ENCODE measurements at places on chromosomes 16 and 17.
A peak's percentile ranks its signal among the peaks of the same experiment; 100 is the strongest.

- peak; percentile 70 for DNase-seq
Measured at GRCh38 chr17:55264645-55265298, at the start of gene HLF. HLF (plus strand) TSS chr17:55264960; CDS start chr17:55265485, 525 bp downstream.

- no peak for DNase-seq
Measured at GRCh38 chr16:55552621-55553020, 13.9 kb upstream of the CAPNS2 start.

DNA sequence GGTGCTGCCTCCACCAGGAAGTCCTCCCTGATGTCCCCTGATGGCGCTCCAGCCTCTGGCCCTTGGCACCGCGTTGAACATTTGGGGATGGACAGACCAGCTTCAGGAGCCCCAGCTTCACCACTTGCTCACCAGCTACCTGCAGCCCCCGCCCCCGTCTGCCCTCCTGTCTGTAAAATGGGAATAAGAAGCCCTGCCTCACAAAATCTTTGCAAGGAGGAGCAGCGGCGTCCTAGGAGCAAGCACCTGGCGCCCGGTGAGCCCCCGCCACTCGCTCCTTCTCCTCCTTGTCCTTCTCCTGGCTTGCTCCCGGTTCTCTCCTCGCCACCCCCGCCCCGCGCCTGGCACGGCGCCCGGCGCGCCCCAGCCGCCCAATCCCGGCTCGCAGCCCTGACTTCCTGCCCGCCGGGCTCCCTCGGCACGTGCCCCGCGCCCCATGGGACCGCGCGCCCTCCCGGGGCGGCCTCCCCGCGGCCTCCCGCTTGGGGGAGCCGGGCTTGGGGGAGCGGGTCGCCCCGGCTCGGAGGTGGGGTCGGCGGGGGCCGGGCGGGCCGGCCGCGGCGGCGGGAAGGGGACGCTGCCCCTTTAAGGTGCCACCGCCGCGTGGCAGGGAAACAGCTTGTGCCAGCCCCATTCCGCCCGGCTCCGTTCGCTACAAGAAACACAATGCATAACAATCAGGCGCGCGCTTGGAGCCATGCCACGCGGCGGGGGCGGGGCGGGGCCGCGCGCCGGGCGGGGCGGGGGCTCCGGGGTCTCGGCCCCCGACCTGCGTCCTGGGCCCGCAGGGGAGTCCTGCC lies 9.1 kb upstream of the PPP1R1B start:
- no peak for DNase-seq

GRCh38 chr17:43907998-43908721 lies 824 bp upstream of the MPP2 start:
- peak; percentile 36 for DNase-seq

GRCh38 chr16:68760671-68761275 lies 23.7 kb downstream of the CDH1 start:
- DNase-seq = peak; percentile 24

GRCh38 chr16:88503374-88503770 lies 50.3 kb downstream of the ZFPM1 start:
- DNase-seq = no peak

- no peak for DNase-seq
Measured at GRCh38 chr16:23920899-23921298, 85.1 kb downstream of the PRKCB start.

- no peak for DNase-seq
Measured at GRCh38 chr17:66494023-66494803, 191.8 kb downstream of the PRKCA start.

DNA sequence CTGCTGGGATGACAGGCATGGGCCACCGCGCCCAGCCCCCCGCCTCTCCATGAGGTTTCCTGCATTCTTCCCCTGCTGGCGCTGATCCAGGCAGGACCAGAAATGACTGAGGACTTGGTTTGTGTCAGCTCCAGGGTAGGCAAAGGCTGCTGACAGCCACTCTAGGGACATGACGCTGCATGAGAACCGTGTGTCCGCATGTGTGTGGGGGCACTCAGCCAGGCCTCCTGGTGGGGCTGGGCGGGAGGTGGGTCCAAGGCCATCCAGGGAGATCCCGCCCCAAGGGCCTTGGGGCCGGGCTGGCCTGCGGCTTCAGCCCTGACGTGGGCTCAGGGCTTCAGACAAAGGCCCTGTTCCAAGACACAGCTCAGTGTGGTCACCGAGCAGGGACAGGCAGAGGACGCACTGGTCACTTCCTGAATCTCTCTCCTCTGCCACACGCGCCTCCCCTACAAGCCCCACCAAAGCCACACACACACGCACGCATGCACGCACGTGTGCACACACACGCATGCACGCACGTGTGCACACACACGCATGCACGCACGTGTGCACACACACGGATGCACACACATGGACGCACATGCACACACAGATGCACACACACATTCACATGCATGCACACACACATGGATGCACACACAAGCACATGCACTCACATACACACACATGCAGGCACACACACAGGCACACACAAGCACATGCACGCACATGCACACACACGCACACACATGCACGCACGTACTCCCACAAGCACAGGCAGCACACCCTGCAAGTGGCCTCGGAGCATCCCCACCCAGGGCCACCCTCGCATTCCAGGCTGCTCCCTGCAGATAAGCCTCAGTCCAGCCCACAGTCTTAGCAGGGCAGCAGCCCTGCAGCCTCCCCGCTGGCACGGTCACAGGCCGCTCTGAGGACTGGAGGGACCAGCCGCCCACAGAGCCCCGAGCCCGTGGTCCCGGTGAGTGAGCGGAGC lies 5.3 kb upstream of the TMEM204 start:
- DNase-seq = no peak

DNA sequence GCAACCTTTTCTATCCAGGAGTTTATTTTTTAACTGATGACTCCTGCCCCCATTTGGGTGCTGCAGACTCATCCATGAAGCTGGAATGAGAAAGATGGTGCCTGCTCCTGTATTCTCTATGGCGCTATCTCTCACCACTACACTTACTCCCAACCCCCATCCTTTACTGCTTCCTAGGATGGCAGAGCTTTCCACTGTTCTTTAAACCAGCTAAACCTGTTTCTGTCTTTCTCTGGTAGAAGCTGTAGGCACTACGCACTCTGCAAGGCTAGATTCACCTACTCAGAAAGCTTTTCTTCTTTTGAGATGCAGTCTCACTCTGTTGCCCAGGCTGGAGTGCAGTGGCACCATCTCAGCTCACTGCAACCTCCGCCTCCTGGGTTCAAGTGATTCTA lies 47.0 kb downstream of the ADAMTS18 start:
- no peak for DNase-seq

DNA sequence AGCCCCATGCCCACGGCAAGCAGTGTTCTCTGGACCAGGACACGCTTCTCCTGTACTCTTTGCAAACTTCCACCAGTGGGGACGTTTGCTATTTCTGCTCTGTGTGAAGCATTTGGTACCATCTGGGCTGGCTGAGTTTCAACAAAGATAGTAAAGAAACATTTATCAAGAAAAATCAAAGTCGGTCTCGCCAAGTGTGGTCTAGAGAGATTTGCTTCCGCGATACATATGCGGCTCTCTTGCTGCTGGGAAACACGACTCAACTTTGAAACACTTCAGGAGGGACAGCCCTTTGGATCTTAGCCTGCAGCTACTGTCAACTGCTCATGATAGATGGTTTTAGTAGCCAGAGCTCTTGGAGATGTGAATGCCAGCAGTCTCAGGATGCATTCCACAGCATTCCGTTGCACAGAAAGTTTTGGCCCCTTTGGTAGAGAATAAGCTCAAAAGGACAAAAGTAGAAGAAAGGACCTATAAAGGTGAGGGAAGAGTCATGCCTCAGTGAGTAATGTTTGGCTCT lies 168.2 kb upstream of the CACNG3 start:
- DNase-seq = no peak

- no peak for DNase-seq
Measured at GRCh38 chr17:67574658-67575293, 143.0 kb upstream of the NOL11 start.

GRCh38 chr16:81846105-81846504 lies 67.0 kb downstream of the PLCG2 start:
- DNase-seq = no peak

GRCh38 chr17:77727037-77727615 lies 231.4 kb upstream of the TNRC6C start:
- DNase-seq = no peak

DNA sequence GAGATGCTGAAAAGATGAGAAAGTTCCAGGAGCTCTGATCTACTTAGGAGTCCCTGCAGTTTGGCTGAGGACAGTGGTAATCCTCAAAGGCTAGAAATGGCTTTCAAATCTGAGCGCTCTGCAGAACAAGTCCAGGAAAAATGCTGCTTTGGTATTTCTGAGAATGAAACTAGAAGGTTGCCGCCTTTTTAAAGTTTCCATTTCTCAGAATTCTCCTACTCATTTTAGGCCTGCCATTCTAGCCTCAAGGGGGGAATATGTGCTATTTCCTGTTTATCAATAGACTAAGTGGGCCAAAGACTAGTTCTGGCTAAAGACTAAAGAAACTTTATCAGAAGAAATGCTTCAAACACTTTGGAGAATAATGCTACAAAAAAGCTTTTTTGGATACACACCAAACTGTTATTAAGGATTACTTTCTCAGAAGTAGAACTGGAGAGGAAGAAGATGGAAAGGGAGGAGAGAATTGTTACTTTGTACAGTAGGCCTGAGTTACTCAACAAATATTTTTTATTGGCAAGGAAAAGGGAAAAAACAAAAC lies at the start of gene SLFN12L:
SLFN12L (minus strand) TSS at position 78 of the 541 bp plus-strand sequence. CDS start 15,314 bp downstream, outside the sequence.
- peak; percentile 53 for DNase-seq

DNA sequence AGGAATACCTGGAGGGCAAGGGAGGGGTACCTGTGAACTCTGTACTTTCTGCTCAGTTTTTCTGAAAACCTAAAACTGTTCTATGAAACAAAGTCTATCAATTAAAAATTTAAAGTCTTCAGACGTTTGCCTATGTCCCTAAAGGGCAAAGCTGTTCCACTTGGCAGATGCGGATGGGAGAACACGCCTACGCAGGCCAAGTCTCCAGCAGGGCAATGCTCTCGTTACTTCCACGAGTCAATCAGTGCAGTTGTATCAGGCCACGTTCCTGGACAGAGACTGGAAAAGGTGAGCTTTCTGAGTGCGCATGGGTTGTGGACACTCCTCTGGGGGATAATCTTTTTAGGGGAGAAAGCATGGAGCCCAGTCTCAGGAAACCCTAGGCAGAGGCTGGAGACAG lies 86.6 kb downstream of the NXN start:
- DNase-seq = no peak

DNA sequence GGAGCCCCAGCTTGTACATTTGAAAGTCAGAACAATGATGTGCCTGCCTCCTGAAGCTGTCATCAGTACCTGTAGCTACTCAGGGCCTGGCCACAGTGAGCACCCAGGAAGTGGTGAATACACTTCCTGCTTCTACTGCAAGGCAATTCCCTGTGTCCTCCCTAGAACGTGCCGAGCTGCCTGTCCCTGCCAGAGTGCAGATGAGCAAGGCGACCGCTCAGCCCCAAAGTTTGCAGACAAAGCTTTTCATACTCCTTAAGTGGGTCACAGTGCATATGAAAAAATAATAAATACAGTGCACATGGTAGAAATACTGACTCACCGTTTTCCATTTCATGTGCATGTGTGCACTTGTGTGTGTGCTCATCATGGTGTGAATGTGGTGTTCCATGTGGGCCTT lies 77.3 kb downstream of the MPRIP start:
- DNase-seq = peak; percentile 53

- DNase-seq = peak; percentile 12
Measured at GRCh38 chr17:12789481-12790248, at the start of gene ARHGAP44. ARHGAP44 (plus strand) TSS chr17:12789498; CDS start chr17:12789839, 341 bp downstream.

DNA sequence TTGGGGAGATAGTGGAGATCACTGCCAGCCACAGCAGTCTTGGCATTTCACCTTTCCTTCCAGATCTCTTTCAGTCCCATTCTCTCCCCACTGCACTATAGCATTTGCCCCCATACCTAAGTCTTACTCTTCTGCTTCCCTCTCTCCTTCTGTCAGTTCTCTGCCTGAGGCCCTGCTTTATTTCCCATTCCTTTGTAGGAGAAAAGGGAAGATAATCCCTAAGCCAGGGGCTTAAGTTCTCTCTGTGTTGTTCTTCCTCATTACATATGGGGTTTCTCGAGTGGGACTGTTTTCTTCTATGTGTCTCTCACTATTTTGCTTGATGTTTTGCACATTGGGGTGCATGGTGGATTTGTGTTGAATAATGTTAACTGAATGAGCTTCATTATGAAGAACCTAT lies 6.4 kb downstream of the KDM6B start:
- DNase-seq = no peak

DNA sequence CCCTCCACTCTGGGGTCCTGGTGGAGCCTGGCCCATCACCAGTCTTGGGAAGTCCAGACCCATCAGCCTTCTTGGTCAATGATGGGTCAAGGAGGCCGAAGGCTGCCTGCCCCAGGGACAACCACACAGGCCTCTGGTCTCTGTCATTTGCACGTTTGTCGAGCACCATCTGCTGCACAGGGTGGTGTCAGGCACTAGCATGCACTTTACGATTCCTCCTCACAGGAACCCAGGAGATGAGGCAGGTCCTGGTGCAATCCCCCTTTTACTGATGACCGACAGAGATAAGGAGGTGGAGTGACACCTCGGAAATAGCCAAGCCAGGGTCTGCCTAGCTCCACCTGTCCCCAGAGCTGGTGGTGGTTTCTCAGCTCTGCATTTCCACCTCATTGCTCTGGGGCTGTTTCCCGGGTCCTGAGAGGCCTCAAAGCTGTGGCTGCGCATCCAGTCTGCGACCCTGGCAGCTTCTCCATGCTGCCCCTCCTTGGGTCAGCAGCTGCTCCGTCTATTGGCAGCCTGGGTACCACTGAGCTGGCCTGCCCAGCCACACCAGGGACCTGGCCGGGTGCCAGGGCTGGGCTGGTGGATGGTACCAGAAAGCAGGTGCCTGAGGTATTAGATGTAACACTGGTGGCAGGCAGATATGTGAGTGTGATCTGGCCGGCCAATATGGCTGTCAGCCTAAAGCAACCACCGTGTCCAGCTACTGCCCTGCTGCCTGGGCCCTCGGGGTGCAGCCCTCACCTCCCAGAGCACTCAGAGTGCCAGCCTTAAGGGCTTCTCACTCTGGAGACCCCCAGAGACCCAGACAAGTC lies 10.0 kb downstream of the MMP15 start:
- DNase-seq = no peak

DNA sequence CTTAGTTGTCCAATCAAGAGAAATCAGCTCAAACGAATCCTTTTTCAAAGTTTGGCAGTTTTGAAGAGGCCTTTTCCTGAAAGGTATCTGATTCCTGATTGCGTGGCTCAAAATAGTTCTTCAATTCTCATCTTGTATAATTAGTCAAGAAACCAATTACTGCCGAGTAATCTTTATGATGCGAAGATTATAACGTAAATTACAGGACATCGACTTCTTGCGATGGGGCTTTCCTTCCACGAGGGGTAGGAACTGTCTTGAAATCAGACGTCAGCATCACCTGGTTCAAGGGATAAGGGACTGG lies 644 bp upstream of the ARL2BP start:
- DNase-seq = no peak

GRCh38 chr17:9220398-9221146 lies 199.3 kb downstream of the NTN1 start:
- DNase-seq = no peak

DNA sequence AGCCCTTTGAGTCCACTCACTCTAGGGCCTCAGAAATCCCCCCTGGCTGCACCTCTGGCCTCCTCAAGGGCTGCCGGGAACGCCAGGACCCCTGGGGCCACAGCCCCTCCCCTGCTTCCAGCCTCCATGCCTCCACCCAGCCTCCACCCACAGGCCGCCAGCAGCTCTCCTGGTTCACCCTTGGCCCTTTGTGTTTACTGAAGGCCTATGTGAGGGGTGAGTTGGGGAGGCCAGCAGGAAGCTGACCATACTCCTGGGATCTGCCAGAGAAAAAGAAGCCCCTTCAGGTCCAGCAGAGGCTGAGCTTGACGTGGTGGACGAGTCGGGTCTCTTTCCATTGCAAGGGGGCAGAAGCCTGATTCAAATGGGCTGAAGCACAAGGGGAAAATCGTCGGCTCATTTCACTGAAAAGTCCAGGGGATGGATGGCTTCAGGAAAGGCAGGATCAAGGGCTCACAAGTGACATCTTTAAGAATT lies 18.3 kb upstream of the ATP2A3 start:
- DNase-seq = no peak
